ENCODE measurements at places on chromosomes 1 and 21.
A peak's percentile ranks its signal among the peaks of the same experiment; 100 is the strongest.

GRCh38 chr1:68049941-68050878 is at the start of gene DIRAS3:
TSS of gene DIRAS3 (minus strand) at chr1:68050627. CDS start at chr1:68047297, 3,330 bp downstream.
- no peak for DNase-seq

GRCh38 chr1:53851571-53852285 is 13.6 kb upstream of the NDC1 start:
- DNase-seq: peak; percentile 25

DNA sequence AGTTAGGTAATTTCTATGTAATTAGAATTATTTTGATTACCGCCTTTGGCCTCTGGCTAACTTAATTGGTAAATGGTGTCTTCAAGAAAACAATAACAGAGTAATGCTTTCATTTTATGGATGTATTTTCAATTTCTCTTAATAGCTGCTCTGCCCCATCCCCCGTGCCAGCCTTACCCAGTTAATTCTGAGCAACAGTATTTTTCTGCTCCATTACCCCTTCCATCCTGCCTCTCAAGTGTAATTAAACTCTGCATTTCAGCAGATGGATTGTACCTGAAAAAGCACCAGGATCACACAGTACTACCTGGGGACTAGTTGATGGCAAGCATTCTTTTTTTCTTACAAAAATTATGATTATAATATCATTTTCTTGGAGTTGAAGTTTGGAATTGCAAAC is 104.2 kb downstream of the KIAA0319L start:
- DNase-seq: no peak

DNA sequence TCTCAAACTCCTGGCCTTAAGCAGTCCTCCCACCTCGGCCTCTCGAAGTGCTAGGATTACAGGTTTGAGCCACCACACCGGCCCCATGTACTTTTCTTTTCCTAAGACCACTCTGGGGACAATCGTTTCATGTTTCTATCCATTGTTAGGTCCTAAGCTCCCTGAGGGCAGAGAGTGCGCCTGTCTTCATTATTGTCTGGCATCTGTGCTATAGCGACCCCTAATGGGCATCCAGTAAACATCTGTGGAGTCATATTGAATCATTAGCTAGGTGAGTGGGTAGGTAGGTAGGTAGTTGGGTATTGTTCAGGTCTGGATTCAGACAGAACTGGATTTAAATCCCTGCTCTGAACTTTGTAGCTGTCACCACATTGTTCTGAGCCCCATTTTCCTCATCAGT is 66.1 kb downstream of the TMEM53 start:
- no peak for DNase-seq

- DNase-seq: no peak
Measured at GRCh38 chr1:190399233-190399632, 78.4 kb downstream of the BRINP3 start.

GRCh38 chr1:172674831-172675613 is 16.1 kb downstream of the FASLG start:
- no peak for DNase-seq

GRCh38 chr1:9218917-9219316 is 15.7 kb upstream of the H6PD start:
- no peak for DNase-seq

DNA sequence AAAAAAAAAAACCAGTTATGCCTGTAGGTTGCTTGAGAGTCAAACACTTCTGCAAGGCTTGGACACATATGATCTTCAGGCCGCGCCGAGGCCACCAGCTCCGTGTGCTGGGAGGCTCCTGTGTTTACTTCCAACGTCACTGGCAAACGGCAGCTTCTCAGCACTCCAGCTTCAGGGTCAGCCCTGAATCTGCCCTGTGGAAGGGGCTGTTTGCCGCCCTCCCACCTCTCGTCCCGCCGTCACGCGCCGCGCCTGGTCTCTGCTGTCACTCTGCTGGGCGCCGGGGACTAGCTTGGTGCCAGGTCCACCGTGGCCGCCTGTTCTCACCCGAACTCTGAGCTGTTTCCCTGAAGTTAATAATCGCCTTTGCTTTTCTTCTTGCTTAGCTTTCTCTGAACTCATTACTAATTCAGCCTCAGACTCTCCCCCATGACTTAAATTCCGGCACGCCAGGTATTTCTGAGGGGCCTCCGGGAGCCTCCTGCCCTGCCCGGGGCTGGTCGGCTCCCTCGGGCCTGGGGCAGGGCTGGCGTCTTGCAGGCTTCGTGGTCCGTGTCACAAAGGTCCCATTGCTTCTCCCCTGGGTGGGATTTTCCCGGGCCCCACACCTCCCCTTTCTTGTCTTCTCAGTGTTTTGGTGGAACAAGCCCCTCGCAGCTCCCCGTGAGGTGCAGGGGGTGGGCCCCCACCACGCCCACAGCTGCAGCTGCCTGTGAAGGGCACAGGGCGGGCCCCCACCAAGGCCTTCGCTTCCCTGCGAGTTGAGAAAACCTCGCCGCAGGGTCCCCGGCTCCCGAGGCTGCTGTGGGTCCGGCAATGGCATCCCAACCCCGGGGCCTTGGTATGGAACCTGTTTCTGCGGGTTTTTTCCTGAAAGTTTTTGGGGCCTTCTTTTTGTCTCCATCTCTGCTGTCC is 14.6 kb upstream of the C1orf159 start:
- no peak for DNase-seq

GRCh38 chr1:206633708-206634121 is 1.6 kb upstream of the DYRK3 start:
- no peak for DNase-seq

GRCh38 chr1:42282867-42283583 is 52.0 kb downstream of the FOXJ3 start:
- no peak for DNase-seq

DNA sequence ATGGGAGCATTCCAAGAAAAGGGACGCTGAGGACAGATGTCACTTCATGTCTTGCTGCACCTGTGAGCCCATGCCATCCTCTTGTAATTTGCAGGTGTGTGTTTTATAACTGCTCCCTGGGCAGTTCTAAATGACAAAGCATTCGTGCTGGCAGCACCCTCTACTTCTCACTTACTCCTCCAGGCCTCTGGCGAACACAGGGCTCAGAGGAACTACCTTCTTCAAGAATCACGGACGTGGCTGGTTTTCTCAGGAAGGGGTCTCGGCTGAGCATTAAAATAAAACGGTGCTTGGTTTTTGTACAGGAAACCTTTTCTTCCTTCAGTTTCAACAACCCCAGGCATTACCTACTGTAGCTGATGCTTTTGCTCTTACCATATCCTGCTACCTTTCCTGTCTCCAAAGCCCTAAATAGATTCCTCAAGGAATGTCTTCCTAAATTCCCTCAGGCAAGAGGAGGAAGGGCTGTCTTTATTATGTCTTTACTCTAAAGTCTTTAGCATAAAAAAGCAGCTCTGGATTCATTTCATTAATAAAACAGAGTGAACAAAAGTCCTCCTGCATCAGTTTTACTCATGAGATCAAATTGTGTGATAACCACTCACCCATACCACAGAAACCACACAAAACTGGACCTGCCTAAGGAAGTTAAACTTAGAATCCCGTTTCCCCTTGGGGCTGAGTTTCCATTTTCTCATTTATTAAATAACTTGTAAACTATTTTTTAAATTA is 79.0 kb upstream of the MAP10 start:
- no peak for DNase-seq

GRCh38 chr1:95111014-95111413 is 6.1 kb upstream of the TLCD4 start:
- no peak for DNase-seq

DNA sequence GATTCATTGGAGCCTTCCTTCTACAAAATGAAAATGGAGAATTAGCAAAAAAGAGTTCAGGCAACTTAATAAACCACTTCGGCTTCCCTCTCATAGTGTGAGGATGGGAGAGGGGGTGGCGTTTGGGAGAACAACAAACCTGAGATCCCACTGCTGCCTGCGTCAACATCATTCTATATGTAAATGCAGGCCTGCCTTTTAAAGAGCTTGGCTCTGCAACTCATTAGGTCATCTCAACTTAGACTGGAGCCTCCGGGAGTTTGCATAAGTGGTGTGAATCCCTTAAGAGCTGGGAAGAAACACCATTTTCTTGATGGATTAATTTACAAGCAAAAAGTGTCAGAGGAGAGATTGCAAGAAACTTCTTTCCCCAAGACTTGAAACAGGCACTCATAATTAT is 127.6 kb upstream of the DAB1 start:
- no peak for DNase-seq

DNA sequence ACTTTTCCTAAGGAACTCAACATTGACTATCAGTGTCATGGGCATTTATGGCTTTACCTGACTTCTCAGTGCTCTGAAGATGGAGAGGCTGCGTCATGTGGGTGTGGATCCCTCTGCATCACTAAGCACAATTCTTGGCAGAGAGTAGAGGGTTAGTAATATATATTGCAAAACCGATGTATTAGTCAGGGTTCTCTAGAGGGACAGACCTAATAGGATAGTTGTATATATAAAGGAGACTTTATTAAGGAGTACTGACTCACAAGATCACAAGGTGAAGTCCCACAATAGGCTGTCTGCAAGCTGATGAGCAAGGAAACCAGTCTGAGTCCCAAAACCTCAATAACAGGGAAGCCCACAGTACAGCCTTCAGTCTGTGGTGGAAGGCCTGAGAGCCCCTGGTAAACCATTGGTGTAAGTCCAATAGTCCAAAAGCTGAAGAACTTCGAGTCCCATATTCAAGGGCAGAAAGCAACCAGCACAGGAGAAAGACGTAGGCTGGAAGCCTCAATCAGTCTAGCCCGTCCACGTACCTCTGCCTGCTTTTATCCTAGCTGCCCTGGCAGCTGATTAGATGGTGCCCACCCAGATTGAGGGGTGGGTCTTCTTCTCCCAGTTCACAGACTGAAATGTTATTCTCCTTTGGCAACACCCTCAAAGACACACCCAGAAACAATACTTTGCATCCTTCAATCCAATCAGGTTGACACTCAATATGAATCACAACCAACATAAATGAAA is 159.7 kb upstream of the NRIP1 start:
- no peak for DNase-seq

GRCh38 chr1:29833581-29833980 is 597.3 kb downstream of the PTPRU start:
- no peak for DNase-seq
